ENCODE measurements at places on chromosomes 4 and X.

DNA sequence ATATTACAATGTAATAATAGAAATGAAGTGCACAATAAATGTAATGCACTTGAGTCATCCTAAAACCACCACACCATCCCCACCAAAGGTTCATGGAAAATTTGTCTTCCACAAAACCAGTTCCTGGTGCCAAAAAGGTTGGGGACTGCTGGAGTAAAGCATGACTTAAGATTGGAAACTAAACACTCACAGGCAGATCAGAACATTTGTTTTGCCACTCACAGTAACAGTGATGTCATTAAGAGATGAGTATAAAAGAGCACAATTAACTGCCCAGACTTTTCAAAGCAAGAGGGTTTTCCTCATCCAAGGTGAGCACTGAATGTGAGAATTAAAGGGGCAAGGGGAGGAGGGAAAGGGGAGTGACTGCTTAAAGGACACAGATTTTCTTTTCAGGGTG is 35.6 kb downstream of the MAP7D3 start:
- DNase-seq, result no peak

GRCh38 chr4:2069986-2070385 is 10.9 kb downstream of the NAT8L start:
- no peak for DNase-seq

GRCh38 chr4:128303405-128303785 is 15.8 kb upstream of the PGRMC2 start:
- no peak for DNase-seq

DNA sequence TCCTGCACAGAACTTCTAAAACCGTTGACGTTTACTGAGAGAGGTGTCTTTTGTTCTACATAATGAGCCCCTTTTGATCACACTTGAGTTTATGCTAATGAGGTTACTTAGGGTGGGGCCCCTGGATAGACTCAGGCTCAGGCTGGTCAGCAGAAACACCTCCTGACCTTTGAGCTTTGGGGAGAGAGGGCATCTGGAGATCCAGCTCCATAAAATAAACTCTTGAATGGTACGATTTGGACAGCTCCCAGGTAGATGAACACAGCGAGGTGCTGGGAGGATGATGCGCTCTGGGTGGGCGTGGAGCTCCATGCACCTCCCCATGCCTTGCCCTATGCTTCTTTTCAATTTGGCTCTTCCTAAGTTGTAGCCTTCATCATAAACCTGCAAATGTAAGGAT is 52.0 kb downstream of the ENOPH1 start:
- no peak for DNase-seq

DNA sequence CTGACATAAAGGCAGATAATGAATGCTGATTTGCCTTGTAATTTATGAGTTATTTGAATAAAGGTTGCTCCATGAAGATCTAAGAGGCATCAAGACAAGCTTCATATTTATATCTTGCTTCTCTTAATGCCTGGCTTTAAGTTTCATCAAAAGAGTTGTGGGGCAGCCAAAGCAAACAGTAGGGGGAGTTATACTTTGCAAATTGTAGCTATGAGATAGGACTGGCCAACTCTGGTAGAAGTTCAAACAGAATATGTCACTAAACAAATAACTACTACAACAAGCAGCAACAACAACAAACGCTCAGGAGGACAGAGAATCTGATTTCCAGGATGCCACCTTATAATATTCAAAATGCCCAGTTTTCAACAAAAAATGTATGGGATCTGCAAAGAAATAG is 69.1 kb upstream of the PLAC1 start:
- no peak for DNase-seq

DNA sequence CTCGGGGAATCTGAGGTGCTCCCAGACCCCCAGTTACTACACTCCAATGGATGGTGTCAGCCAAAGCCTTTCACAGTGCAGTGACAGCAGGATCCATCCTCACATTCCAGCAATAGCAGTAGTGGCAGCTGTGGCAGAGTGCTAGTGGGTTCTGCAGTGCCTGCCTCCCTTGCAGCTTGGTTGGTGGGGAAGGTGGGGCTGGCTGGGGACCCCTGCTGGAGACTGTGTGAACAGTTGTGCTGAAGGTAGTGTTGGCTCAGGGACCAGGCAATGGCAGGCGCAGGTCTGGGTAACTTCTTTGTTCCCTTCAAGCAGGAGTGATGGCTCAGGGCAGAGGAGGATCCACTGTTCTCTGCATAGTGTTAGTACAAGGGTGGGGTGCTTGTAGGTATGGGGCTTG is 343.7 kb upstream of the TRAM1L1 start:
- DNase-seq, result no peak

DNA sequence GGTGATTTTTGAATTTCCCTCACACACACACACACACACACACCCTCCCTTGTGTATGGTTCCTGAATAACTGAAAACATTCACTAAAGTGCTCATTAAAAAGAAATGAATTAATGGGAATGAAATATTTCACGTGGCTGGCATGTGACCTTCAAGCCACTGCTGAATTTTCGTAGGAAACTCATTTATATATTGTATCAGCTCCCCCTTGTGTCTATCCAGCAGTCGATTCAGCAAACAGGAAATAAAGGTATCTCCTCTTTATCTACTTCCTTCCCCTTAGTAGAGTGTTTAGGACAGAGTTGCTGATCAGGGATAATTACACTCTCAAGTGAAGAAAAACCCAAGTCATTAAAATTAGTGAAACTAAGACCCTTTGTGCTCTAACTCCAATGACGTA is 912.6 kb upstream of the LCORL start:
- peak; percentile 1 for DNase-seq

GRCh38 chr4:62359441-62360155 is 1159.5 kb downstream of the ADGRL3 start:
- no peak for DNase-seq

GRCh38 chrX:19683358-19683757 is 168.1 kb upstream of the MAP3K15 start:
- DNase-seq, result no peak

- DNase-seq, result no peak
These were observed 4.3 kb downstream of the EDNRA start for GRCh38 chr4:147485167-147485566.

- peak; percentile 41 for DNase-seq
These were observed 31.0 kb upstream of the TLR3 start for GRCh38 chr4:186037692-186038658.

DNA sequence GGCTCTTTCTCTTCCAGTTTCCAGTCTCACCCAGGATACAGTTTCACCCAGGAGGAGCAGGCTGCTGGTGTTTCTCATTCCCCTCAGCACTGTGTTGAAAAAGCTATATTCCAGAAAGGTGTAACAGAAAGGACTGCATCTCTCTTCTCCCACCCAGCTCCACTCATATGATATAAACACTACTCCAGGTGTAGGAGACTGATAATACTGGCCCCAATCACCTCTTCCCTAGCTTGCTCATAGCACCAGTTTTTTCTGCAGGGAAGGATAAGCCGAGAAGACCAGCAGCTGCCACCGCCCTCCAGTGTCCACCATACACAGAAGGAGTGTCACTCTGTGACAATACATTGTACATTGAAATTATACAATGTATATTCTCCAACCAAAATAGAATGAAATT is 105.5 kb upstream of the STK26 start:
- DNase-seq, result no peak

DNA sequence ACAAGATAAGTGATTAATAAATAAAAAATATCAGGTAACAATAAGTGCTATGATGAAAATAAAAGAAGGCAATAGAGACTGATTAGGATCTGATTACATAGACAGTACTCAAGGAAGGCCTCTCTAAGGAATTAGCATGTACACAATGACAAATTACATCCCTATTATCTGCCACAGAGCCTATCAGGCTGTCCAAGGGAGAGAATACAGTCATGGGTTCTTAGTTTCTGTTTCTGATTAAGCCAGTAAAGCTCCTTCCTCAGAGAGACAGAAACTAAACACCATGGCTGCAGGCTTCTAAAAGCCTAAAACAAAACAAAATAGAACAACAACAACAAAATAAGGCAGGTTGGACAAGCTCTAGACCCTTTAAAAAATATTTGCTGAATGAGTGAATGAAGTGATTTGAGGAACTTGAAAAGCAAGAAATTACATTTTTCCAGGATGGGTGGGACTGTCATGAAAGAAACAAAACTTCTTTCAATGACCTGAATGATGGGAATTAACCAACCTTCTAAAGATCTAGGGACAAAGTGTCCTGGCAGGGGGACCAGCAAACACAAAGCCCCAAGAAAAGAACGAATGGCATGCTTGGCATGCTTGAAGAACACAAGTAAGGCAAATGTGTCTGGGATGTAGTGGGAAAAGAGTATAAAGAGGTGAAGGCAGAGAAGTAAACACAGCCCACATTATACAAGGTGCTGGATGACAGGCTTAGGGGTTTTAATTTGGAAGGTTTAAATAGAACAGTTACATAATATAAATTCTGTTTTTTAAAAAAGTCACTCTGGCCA is 44.1 kb downstream of the NAA11 start:
- peak; percentile 24 for DNase-seq

GRCh38 chrX:45068569-45068968 is 132.1 kb downstream of the DIPK2B start:
- DNase-seq, result no peak

DNA sequence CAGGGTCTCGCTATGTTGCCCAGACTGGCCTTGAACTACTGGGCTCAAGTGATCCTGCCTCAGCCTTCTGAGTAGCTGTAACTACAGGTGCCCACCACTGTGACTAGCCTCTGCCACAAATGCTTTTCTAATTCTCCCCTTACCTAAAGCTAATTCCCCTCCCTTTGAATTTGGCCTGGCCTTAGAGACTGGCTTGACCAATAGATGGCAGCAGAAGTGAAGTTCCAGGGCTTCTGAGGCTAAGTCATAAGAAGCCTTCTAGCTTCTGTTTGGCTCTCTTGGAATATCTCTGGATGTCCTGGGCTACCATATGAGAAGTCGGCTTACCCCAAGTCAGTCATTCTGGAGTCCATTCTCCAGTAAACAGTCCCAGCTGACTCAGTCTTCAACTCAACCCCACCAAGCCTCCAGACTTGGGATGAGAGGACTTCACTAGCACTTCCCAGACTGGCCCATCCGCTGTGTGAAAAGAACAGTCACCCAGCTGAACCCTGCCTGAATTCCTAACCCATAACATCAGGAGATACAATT is 61.0 kb downstream of the HPRT1 start:
- peak; percentile 48 for DNase-seq

DNA sequence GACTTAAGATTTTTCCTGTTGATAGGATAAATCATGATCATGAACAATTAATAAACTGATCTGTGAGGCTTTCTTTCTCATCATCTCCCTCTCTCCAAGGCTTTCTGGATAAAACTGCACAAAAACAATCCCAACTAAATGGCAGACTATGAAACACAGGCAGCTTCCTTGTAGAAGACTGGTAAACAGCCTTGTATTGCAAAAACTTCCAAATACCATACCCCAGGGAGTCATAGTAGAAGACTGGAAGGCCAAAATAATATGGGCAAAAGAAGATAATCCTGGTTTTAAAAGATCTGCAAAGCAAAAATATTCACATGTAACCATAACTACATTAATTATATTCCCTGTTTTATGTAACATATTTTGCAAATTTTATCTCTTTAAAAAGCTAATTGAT is 113.0 kb downstream of the ANAPC10 start:
- no peak for DNase-seq

DNA sequence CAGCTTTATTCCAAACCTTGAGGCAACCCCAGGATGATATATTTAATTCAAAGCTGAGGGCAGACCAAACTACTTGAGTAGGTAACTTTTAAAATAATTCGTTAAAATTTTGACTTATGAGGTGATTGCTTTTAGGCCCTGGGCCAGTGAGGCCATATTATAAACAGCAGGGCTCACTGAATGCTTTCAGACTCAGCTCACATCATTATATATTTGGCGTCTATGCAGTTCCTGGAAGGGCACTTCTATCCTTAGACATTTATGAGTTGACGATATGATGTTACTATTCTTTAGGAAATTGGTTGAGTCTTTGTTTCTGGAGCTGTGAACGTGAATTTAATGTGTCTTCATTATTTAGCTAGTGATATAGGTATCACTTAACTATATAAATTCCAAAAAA is 400.1 kb downstream of the PDHA2 start:
- DNase-seq, result no peak

- no peak for DNase-seq
These were observed 23.0 kb downstream of the LDB2 start for GRCh38 chr4:16875487-16875886.

- no peak for DNase-seq
These were observed 89.7 kb upstream of the CBR4 start for GRCh38 chr4:169099771-169100180.

- DNase-seq, result no peak
These were observed 508.6 kb upstream of the EPHA5 start for GRCh38 chr4:66178906-66179305.

DNA sequence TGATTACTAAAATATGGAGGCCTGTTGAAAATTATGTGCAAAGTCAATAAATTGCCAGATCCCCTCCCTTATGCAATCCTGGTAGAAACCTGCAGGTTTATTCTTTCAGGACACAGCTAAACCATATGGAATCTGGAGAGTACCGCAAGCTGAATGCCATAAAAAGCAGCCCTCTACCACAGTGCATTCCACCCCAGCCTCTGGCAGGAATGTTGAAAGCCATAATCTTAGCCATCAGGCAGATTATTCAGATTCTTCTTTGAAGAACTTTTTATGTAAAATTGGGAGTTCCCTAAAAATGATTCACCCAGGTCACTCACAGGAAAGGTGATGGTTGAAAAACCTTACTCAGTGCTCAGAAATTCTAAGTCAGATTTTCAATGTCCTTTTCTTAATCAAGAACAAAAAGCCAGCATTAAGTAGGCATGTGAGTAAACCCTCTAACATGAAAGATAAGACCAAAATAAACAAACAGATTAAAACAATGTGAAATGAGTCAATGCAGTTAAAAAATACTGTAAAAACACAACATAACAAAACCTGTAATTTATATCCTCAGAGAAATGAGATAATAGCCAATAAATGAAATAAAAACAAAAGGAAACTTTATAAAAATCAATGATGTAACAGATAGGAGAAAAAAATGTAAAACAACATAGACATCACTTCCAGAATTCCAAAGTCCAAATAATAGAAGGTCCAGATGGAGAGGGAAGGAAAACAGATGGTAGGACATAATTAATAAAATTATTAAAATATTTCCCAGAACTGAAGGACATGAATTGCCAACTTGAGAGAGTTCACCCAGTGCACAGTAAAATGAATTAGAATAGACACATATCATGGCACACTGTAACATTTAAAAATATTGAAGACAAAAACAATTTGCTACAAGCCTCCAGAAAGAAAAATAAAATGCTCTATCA is 226.9 kb downstream of the FSTL5 start:
- DNase-seq, result no peak

DNA sequence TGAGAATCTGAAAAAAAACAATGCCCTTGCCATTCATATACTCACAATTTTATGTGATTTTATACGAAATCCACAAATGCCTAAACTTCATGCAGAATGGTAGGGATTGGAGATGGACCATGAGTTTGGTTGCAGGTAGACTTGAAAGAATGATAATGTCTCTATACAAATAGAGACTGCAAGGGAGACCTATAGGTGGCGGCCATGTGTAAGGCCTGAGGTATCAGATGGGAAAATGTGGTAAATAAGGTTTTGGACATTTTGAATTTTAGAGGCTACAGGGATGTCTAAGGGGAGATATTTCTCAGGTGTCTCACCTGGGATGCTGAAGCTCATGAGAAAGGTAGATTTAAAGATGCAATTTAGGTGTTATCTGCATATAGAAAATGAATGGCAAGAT is 78.0 kb downstream of the GABRB1 start:
- DNase-seq, result no peak

- no peak for DNase-seq
These were observed 72.3 kb downstream of the SLC34A2 start for GRCh38 chr4:25727711-25728493.
